ENCODE measurements at places on chromosomes 6 and 20. TPM values are rescaled to one million over a fixed set of nuclear protein-coding genes. Genes with fewer than 3 reads are reported as not detected.
A peak's percentile ranks its signal among the peaks of the same experiment; 100 is the strongest.

GRCh38 chr6:145761584-145761983 lies 26.3 kb upstream of the EPM2A start:
- DNase-seq = no peak

Gene RSPO4
- not detected for total RNA-seq

DNA sequence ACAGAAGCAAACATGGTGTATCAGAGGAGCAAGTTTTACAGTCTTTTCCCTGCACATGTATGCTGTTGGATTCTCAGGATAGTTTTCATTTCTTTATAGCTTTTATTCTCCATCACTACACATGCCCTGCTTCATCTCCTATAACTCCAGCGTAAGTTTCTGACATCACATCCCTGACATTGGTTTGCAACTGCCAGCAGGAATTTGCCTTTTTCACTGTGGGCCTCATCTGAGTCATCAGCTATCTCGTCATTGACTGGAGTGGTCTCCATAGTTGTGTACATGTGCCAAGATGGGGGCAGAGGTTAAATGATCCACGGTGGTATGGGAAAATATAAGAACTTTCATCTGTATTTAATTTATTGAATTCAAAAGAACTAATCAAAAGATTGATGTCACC lies 96.7 kb downstream of the SLX4IP start:
- no peak for DNase-seq

GRCh38 chr6:29651413-29652197 lies 5.3 kb upstream of the MOG start:
- peak; percentile 91 for DNase-seq

GRCh38 chr6:45563844-45564243 lies 186.1 kb upstream of the SUPT3H start:
- DNase-seq = no peak

GRCh38 chr6:132780770-132781371 lies 17.6 kb downstream of the SLC18B1 start:
- DNase-seq = no peak

DNA sequence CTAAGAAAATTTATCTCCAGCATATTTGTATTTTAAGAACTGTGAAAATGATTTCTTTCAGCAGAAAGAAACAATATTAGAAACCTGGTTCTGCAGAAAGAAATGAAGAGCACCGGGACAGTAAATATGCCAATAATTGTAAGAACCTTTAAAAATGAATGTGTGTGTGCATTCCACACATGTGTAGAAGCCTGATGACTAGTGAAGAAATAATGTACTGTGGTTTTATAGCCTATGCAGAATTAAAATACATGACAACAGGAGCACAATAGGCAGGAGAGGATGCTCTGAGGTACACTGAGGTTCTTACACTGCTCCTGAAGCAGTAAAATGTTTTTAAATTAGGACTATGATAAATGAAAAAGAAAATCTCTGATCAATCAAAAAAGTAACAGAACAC lies 48.9 kb downstream of the SNX14 start:
- no peak for DNase-seq

DNA sequence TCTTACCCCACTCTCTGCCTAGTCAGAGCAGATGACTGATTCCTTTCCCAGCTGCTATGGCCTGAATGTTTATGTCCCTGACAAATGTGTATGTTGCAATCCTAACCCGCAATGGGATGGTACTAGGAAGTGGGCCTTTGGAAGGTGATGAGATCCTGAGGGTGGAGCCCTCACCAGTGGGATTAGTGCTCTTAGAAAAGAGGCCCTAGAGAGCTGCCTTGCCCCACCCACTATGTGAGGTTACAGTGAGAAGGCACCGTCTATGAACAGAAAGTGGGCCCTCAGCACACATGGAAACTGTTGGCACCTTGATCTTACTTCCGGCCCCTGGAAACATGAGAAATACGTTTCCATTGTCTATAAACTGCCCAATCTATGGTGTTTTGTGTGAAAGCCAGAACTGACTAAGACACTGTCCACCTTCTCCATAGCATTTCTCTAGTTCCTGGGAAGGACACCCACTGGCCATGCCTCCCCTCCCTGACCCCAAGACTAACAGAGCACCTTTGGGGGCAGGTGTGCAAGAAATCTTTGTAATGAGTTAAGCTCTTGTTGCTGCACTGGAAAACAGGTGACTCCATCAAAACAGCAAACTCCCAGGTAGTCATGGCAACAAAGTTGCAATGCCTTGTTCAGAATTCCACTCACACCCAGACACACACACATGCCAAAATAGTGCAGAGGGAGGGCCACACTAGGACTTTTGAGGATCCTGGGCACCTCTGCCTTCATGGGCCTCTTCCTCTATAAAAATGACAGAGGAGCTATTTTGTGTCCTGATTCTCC lies 16.2 kb downstream of the GABRR2 start:
- DNase-seq = no peak

DNA sequence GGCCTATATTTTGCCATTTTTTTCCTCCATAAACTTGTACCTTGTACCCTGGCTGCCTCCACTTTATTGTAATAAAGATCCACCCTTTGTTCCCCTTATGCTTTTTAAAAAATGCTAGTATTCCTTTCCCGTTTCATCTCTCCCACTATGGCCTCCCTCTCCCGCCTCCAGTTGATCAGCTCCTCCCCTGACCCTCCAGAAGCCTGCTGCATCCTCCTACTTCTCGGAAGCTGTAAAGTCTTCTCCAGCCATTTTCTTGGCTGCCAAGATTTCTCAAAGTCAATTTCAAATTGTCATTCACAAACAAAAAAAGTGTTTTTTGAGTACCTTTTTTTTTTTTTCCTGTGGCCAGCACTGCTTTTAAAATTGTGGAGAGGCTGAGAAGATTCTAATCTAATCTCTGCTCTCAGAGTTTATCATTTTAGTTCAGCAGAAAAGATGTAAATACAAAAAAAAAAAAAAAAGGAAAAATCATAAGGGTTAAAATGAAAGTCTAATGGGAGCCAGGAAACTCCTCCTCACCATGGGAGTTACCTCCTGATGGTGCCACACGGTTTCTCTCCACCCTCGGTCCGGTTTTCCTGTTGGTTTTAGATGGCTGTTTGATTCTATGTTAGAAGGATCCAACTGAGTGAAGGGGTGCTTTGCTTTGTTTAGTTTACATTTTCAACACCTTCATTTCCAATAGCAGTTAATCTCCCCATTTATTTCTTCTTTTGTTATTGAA lies 103.0 kb upstream of the KCNK16 start:
- peak; percentile 44 for DNase-seq

DNA sequence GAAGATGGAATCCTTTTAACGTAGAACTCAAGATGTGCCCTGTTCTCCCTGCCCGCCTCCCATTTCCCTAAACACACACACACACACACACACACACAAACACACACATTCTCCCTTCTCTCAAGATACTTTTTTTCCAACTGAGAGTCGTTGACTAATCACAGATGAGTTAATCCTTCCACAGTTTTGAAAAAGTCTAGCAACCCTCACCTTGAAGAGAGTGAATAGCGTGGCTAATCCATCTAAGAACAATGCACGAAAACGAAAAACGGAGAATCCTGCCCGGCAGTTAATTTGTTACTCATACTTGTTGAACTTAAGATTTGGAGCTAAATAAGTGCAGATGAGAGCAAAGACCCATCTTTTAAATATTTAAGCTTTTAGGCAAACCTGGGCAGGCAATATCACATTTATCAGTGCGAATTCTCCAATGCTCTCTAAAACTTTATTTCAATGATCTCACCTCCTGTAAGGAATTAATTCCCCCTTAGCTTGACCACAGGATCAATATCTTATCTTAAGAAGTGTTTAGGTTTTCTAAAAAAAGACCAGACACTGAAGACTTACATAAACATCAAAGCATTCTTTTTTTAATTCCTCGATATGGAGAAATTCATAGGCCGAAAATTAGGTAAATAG lies 1.1 kb downstream of the AGPAT4 start:
- DNase-seq = no peak

Gene GTF2H4
- 8.8 TPM for total RNA-seq

DNA sequence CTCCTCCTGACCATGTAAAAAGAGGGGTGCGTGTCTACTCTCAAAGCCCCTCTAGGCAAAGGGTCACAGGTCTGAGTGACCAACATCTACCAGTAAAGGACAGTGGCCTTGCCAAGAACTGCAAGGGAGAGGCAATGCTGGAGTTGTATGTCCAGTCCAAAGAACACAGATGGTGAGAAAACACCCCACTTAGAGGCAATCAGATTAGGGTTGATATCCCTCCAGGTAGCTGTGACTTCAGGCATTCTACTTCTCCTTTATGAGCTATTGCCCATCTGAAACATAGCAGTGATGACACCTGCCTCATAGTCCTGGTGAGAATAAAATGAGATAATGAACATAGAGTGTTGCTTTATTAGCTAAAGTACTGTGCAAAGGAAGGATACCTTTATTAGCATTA lies 50.8 kb upstream of the MAFB start:
- no peak for DNase-seq

Gene ZNF322
- 22.7 TPM for total RNA-seq

DNA sequence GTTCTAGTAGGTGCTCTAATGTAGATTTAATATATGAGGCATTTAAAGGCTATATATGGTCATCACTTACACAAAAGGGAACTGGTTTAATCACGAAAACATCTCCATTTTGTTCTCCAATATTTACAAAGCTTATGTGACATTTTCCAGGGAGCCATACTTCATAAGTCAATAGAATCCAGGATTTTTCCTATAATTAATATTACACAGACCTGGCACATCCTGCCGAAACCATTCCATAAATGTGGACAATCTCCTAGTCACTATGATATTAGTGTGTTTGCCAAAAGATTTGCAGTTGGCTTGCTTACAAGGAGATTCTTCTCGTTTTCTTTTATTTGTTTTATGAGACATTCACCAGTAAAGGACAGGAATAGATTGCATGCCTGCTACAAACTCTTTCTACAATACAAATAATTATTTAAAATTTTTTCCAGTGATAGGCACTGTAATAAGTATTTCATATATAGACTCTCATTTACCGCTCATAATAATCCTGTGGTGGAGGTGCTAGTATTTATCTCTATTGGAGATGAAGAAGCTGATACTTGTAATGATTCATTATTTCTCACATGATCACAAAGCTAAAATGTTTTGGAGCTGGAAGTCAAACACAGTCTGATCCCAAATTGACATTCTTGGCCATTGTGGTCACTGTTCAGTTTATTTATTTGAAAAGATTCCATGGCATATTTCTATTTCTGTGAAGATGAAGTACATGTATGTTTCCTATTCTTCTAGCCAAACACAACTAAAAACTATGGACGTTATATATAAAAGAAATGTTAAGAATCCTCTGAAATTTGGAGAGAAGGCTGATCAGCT lies 597.0 kb downstream of the HTR1B start:
- DNase-seq = no peak

Gene PLEKHG1
- total RNA-seq = 0.88 TPM

- DNase-seq = no peak
These were observed 98.9 kb upstream of the BMP2 start for GRCh38 chr20:6668546-6668945.

GRCh38 chr6:17980329-17980728 lies 7.1 kb downstream of the KIF13A start:
- no peak for DNase-seq

DNA sequence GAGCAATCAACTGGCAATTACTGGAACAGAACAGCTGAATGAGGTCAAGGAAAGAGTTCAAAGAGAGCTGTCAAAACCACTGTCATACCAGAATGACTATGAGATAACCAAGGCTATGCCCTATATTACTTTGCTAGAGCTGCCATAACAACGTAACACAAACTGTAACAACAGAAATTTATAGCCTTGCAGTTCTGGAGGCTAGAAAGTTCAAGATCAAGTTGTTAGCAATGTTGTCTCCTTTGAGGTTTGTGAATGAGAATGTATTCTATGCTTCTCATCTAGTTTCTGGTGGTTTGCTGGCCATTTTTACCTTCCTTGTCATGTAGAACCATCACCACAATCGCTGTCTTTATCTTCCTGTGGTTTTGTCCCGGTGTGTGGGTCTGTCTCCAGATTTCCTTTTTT lies 1323.0 kb upstream of the GJE1 start:
- peak; percentile 17 for DNase-seq

Gene PTK6
- total RNA-seq = not detected

DNA sequence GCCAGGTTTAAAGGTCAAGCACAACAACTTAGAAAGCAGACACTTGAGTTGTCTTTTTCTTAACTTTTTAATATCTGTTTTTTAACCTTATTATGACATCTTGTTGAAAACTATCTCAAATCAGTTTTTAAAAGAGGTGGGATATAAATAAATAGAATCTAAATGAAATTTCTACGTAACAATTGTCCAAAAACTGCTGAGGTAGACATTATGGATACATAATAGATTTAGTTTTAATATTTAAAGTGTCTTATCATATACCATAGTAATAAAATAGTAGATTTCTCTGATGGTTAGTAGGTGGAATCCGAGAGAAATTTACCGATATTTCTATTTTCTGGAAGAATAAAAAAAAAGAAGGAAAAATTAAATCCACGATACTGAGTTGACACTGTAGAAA lies 113.9 kb upstream of the MMS22L start:
- no peak for DNase-seq

- peak; percentile 73 for DNase-seq
These were observed 63.5 kb upstream of the FAM8A1 start for GRCh38 chr6:17536586-17536985.

- no peak for DNase-seq
These were observed 4.9 kb downstream of the SLC22A2 start for GRCh38 chr6:160253714-160254113.

DNA sequence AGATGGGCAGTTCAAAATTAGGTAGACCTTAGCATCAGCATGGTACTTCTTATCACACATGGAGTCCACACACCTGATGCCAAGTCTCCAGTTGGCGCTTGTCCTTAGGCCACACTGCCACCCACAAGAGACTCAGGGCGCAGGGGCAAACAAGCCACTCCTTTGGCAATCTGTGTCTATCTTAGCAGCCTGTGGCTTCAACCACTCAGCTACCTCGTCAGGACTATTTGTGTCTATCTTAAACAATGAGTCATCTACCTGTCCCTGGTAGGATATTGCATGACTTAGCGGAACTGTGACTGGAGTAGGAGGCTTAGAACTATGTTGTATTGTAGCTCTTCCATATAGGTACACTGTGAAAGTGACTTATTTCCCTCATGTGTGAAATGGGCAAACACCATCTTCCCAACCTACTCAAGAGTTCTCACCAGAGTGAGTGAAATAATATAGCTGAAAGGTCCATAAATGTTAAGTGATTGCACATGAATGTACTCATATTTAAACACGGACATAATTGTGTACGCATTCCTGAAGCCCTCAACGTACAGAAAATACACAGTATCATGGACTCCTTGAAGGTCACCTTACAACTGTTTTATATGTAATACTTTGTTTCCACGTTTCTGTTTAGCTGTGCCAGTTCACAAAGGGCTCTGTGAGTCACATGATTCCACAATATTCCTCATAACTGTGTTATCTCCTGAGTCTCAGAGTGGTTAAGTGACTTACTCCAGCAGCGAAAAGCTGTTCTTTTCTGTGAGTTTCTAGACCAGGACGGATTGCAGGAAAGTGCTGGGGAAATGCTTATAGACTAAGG lies 1.6 kb downstream of the TRIM27 start:
- DNase-seq = peak; percentile 87
